ENCODE measurements at places on chromosomes 3 and 15.
A peak's percentile ranks its signal among the peaks of the same experiment; 100 is the strongest.

- no peak overlapping the region for H3K4me3 ChIP-seq
- DNase-seq = no peak
- H3K4me1 ChIP-seq = no peaks in the 10 kb centered on the region
- no peaks in the 10 kb centered on the region for H3K27me3 ChIP-seq
- H3K36me3 ChIP-seq = no peaks in the 10 kb centered on the region
- peak overlapping the region; percentile 51 for H3K27ac ChIP-seq
These were observed 20.5 kb downstream of the ALCAM start for GRCh38 chr3:105387122-105387751.

DNA sequence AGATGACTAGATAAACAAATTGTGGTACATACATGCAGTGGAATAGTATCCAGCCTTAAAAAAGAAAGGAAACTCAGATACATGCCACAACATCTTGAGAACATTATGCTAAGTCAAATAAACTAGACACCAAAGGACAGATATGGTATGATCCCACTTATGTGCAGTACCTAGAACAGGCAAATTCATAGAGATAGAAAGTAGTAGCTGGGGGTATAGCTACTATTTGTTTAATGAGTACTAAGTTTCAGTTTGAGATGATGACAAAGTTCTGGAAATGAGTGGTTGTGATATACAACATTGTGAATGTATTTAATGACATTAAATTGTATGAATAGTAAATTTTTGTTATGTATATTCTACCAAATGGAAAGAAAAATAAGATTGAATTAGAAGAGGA is 477.2 kb upstream of the CFAP20DC start:
- H3K4me3 ChIP-seq = no peak overlapping the region
- no peak overlapping the region for H3K27ac ChIP-seq
- H3K4me1 ChIP-seq = no peaks in the 10 kb centered on the region
- no peak for DNase-seq
- H3K27me3 ChIP-seq = no peaks in the 10 kb centered on the region

DNA sequence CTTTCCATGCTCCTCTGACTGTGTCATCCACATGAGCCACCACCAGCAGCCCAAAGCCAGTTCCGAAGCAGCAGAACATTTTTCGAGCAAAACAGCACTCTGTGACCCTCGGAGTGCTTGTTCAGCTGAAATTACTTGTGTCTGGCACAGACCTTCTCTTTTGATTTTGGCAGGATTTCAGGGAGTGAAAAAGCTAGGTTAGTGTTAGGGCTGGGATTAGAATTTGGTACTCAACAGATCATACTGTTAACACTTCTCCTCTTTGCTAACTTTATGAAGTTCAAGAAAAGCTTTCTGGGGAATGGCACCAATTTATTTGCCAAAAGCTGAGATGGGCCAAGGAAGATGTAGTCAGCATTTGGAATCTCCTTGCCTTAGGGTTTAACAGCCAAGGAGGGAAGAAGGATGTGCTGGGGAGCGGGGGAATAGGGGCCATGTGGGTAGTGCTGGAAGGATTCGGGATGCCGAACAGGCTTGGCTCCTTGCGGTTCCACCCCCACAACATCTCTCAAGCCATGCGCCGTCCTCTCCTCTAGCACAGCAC is 55.1 kb upstream of the TRA2B start:
- H3K27ac ChIP-seq = peak overlapping the region; percentile 43
- H3K27me3 ChIP-seq = no peaks in the 10 kb centered on the region
- no peaks in the 10 kb centered on the region for H3K4me1 ChIP-seq
- H3K4me3 ChIP-seq = no peak overlapping the region

- no peaks in the 10 kb centered on the region for H3K27me3 ChIP-seq
- no peaks in the 10 kb centered on the region for H3K36me3 ChIP-seq
- no peak overlapping the region for H3K4me3 ChIP-seq
- H3K4me1 ChIP-seq = no peaks in the 10 kb centered on the region
These were observed 243.8 kb downstream of the ZNF621 start for GRCh38 chr3:40768536-40768935.

- DNase-seq = no peak
- no peaks in the 10 kb centered on the region for H3K27me3 ChIP-seq
- no peak overlapping the region for H3K4me3 ChIP-seq
- peaks cover 19% of the 10 kb centered on the region for H3K4me1 ChIP-seq
- H3K27ac ChIP-seq = peak overlapping the region; percentile 93
These were observed 15.2 kb downstream of the GNAI2 start for GRCh38 chr3:50251220-50251619.
